Adipocyte (in vitro differentiated cells): ENCODE measurements at places on chromosomes 2 and 18.

DNA sequence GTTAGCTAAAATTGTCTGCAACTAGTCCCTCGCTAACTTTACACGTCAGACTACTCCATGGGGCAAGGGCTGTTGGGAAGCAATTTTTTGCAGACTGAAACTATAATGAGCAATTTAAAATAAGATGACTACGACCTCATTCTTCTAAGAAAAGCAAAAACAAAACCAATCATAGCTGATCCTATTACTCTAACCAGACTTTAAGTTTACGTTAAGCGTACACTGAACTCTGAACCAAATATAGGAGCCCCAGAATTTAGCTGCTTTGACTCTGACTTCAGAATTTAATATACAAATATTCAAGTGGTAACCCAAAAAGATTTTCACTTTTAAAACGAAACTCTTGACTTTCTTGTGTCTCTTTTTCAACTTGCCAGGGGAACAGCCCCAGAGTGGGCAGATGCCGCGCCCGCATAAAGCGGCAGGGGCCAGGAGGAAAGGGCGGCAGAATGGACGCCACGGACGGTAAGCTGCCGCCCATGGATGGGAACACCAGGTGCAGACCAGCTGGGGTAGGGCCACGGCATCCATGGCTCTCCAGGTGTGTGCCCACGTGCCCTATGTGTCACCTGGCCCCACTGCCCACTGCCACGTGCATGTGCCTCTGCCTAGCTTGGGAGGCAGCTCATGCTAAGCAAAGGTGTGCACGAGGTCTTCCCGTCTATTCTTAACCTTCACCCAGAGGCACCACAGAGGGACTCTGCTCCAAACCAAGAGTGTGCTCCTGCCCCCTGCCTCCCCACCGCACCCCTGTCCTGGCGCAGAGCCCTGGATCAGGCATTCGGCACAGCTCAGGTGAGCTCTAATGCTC, 217.6 kb downstream of the HDAC4 start:
- DNase-seq: no peak

- DNase-seq: peak; percentile 53
Observed at GRCh38 chr2:43480874-43481273, 115.0 kb downstream of the THADA start.

- no peak for DNase-seq
Observed at GRCh38 chr2:37337620-37338280, 6.7 kb upstream of the QPCT start.

DNA sequence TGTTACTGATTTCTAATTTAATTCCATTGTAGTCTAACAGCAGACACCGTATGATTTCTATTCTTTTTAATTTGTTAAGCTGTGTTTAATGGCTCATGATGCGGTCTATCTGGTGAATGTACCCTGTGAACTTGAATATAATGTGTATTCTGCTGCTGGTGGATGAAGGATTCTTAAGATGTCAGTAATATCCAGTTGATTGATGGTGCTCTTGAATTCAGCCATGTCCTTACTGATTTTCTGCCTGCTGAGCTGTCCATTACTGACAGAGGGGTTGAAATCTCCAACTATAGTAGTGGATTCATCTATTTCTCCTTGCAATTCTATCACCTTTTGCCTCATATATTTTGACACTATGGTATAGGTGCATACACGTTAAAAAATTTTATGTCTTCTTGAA, 373.3 kb upstream of the RAB12 start:
- no peak for DNase-seq

DNA sequence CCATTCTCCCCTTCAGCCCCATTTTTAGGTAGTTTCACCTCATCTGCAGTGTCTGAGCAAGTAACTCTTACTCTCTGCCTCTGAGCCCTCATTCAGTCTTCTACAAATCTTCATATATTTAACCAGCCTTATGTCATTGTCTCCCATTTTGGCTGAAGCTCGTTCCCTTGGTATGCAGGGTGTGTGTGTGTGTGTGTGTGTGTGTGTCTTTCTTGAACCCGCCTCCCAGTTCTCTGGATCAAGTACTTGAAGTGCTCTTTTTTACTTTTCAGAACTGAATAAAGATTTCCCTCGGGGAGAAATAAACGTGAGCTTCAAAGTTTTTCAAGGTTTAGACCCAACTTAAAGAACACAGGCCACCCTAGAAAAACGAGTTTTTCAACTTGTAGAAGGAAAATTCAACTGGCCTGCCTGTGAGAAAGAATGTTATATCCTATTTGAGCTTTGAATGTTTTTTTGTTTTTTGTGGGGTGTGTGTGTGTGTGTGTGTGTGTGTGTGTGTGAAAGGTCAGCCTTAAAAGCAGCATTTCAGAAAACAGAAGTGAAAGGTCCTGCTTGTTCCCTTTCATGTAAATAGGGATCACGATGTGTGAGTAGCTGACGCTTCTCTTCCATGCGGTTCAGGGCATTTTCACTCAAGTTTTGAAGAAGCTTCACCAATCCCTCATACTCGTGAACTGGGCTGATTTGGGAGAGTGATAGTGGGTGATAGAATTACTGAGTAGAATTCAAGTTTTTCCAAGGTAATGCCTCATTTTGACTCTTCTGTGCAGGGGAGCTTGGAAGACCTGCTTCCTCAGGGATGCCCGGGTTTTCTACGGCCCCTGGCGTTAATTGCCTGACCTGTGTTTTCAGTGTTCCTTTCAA, 50.6 kb upstream of the EML6 start:
- DNase-seq: no peak

- no peak for DNase-seq
Observed at GRCh38 chr2:178949584-178949983, 100.4 kb downstream of the CCDC141 start.

- DNase-seq: no peak
Observed at GRCh38 chr2:205563646-205564045, 118.7 kb upstream of the NRP2 start.

DNA sequence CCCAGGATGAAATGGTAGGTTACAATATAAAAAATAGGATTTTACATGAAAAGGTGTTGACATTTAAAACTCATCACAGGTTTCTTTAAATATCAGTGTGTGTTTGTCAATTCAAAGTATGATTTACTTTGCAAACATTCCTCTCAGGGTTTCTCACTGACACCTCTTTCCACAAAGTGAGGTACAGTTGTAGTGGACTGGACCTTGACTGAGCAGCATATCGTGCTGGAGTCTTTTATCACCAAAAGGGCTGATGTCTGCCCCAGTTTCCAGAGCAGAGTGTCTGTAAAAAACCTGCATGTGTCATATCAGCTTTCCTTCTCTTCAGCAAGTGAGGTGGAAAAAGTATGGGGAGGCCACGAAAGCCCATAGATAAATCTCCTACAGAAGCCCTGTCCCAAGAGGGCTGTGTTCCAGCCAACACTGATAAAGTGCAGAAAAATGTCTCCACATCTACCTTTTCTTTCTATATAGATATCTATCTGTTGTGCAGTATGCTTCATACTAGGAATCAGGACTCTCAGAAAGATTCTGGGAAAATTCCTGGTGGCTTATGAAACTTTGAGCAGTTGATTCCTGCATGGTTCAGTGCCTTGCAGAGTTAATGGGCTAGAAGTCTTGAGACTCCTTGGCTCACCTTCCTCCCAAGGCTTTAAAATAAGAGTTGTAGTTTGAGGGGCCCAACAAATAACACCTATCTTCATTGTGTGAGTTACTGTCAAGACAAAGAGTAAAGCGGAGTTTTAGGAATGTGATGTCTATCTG, 6.9 kb downstream of the ACYP2 start:
- peak; percentile 16 for DNase-seq

DNA sequence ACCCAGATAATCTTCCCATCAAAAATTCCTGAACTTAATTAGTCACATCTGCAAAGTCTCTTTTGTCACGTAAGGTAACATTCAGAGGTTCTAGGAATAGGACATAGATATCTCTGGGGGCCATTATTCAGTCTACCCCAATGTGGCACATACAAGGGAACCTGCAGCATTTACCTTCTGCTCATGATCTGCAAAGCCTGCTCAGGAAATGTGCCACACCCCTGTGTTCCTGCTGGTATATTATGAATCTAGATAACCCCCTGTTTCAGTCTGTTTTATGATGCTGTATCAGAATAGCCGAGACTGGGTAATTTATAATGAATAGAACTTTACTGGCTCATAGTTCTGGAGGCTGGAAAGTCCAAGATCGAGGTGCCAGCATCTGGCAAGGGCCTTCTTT, 103.5 kb downstream of the ARL4C start:
- no peak for DNase-seq

DNA sequence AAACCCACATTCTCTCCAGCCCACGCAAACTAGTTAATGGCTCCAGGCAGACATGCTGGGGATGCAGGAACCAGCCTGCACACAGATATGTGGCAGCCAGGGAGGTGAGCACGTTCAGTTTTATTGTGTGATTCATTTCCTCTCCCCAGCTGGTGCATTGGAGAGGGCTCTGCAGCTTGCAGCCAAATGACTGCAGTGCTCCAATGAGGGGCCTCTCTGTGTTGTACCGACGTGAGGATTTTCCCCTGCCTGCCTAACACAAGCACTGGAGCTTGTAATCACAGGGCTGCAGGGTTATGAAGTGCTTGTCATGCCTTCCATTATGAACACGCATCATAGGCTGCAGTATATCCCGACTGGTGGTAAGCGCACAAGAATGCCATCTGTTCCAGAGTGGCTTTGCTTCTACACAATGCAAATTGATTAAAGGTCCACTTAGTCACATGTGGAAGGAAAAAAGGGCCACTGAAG, 92.3 kb upstream of the THUMPD2 start:
- DNase-seq: peak; percentile 76

GRCh38 chr2:238727585-238728329, 120.1 kb upstream of the TWIST2 start:
- peak; percentile 69 for DNase-seq

DNA sequence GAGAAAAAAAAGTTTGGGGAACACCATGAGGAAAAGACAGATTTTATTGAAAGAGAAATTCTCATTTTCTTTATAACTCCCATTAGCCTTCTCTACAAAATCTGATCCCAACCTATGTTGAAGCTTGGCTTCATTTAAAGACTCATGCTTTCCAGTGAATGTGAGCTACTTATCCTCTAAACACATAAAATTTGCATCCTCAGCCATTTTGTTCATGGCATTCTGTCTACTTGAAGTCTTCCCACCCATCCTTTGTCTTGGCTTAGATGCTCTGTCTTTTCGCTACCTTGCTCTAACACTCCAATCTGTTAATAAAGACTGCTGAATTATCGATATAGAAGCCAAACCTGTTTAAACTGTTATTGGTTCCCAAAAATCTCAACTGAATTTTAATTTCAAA, 39.3 kb downstream of the GDF7 start:
- DNase-seq: no peak

- peak; percentile 55 for DNase-seq
Observed at GRCh38 chr2:55743583-55743982, 49.9 kb upstream of the PNPT1 start.

- no peak for DNase-seq
Observed at GRCh38 chr18:75344161-75344560, 83.3 kb downstream of the SMIM21 start.

- no peak for DNase-seq
Observed at GRCh38 chr2:239829326-239829725, 195.8 kb downstream of the NDUFA10 start.

DNA sequence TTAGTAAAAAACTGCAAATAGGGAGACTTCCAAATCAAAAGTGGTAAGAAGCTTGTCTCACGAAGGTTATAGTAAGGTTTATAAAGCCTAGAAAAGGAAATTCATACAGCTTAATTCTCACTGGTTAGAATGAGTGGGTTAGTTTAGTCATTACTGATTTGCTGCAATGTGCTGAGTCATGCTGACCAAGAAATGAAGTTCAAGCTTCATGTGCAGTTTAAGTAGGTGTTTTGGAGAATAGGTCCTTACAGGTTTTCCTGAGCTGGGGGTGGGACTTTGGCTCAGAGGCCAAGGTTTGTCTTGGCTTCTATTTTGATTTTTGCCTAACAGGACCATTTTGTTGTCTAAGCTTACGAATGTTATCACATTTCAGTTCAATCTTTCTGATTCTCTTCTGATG, 15.1 kb downstream of the CLIP4 start:
- DNase-seq: peak; percentile 83

DNA sequence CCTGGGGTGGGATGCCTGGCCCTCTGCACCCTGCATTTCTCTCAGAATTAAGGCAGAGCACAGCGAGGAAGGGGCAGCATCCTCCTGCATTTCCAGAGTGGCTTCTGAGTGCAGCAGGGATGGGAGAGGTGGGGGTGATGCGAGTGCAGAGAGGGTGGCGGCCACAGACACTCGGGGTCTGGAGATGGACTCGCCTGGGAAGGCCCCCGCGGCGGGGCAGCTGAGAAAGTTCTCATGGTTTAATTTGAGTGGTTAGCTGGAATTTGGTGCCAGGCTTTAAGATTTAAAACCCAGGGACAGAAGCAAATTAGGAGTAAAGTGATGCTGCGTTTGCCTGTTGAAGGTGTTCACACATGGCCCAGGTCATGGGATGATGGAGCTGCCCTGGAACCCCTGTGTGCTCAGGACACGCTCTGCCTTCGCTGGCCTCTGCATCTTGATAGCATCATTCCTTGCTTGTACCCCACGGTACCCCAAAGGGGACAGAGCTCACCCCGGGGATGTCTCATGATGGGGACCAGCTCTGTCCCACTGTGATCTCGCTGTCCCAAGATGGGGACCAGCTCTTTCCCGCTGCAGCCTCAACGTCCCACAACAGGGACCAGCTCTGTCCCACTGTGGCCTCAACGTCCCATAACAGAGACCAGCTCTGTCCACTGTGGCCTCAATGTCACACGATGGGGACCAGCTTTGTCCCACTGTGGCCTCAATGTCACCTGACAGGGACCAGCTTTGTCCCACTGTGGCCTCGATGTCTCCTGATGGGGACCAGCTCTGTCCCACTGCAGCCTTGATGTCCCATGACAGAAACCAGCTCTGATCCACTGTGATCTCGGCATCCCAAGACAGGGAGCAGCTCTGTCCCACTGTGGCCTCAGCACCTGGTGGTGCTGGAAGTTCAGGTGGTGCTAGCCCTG, 27.5 kb downstream of the TMEM18 start:
- DNase-seq: no peak

- no peak for DNase-seq
Observed at GRCh38 chr2:65613968-65614555, 181.7 kb upstream of the SPRED2 start.

GRCh38 chr2:9813312-9814128, 29.8 kb upstream of the TAF1B start:
- peak; percentile 86 for DNase-seq

DNA sequence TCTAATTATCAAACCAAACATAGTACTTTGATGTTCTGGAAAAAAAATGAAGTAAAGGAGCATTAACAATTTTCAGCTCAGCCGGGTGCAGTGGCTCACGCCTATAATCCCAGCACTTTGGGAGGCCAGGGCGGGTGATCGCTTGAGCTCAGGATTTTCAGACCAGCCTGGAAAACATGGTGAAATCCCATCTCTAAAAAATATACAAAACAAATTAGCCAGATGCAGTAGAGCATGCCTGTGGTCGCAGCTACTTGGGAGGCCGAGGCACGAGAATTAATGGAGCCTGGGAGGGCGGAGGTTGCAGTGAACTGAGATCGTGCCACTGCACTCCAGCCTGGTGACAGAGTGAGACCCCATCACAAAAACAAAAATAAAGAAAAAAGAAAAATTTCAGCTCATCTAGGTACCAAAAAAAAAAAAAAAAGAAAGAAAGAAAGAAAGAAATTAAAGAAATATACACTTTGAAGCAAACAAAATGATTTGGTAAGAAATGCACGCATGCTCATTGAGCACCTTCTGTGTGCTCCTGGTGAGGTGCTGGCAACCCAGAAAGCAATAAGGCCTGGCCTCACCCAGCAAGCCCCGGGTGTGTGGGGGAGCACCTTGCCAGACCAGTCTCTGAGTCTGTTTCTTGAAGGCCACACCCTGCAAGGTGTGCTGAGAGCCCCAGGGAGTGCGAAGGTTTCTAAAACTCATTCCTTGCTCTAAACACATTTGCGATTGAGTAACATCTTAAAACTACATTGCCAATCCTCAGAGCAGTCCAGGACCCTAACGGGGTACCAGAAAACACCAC, 133.5 kb downstream of the TFCP2L1 start:
- DNase-seq: peak; percentile 37
